ENCODE measurements at places on chromosomes 6 and 20.

GRCh38 chr6:42963855-42964605, 3.5 kb downstream of the GNMT start:
- peak; percentile 19 for DNase-seq

DNA sequence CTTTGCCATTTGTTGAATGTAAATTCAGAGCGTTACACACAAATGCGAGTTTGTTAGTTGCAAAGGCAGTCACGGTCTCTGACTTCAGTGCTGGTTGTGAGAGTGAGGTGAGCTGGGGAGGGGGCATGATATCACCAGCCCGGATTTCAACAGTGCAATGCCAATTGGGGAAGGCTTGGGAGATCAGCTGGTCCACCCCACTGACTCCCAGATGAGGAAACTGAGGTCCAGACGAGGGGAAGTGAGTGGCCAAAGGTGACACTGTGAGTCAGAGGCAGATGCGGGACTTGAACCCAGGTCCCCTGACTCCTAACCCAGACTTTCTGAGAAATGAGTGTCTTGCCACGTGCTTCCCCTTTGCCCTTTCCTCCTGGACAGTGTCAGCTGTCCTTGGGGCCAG, 62.1 kb downstream of the CEBPB start:
- no peak for DNase-seq

- DNase-seq: no peak
Measured at GRCh38 chr20:2331901-2332565, 36.2 kb downstream of the TGM3 start.

GRCh38 chr6:138037009-138037504, 70.2 kb downstream of the PERP start:
- no peak for DNase-seq

DNA sequence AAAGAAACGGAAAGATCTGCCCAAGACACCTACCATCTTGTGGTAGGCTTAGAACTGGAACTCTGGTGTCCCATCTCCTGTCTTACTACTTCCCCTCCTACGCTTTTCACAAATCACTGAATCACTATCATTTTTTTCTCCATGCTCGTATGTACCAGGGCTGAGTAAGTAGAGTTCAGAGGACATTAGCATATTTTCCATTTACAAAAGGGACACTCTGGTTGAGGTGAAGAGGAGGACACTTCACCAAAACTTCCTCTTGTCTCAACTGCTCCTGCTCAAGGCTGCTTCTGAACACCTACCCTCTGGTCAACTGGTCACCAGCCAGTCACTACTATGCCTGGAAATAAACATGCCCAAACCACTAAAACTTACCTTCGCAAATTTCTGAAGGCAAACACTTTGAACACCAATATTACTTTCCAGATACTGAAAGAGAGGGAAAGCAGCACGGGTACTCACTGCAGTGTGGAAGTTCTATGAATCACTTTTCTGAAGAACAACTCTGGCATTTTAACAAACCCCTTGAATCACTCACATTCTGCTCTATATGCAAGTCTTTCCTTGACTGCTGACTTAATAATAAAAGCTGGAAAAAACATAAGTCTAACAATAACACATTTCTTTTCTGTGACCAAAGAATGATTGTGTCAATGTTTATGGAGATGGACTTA, 123.3 kb downstream of the INSM1 start:
- DNase-seq: peak; percentile 20

DNA sequence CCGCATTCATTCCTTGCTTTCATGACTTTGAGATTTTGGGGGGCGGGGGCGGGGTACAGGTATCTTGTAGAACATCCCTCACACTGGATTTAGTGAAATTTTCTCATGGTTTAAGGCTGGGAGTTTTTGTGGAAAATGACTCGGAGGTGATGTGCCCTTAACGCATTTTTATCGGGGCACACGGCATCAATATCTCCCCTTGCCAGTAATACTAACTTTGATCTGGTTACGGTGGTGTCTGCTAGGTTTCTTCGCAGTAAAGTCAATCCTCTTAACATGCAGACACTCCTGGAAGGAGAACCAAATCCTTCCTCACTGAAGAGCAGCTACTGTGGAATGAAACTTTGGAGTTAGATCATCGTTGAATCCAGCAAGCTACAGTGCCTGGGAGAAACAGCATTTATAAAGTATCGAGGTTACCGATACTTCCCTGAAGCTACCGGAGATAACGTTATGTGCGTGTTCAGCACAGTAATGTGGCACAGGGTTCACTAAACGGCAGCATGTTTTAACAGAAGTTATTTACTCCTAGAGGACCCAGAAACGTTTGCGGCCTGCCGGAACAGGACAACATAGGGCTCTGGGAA, 1.2 kb upstream of the DYNLRB1 start:
- DNase-seq: no peak

- DNase-seq: no peak
Measured at GRCh38 chr6:107419733-107420132, 39.6 kb downstream of the PDSS2 start.

GRCh38 chr6:38326837-38327236, 312.9 kb downstream of the BTBD9 start:
- no peak for DNase-seq

DNA sequence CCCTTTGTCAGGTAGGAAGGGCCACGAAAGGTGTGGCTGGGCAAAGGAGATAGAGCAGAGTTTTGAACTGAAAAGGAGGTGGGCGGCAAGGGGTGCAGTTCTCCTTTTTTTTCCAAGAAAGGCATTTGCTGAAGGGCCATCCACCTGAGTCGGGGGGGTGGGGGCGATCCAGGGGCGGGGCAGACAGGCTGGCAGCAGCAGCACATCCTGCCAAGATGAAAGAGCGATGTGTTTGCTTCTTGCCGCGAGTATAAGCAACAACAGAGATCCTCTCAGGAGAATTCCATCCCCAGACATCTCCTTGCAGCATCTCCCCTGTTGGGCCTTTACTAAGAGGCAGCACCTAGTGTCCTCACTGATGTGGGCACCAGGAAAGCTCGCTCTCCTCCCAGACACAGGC, 516.5 kb downstream of the CD83 start:
- DNase-seq: no peak

DNA sequence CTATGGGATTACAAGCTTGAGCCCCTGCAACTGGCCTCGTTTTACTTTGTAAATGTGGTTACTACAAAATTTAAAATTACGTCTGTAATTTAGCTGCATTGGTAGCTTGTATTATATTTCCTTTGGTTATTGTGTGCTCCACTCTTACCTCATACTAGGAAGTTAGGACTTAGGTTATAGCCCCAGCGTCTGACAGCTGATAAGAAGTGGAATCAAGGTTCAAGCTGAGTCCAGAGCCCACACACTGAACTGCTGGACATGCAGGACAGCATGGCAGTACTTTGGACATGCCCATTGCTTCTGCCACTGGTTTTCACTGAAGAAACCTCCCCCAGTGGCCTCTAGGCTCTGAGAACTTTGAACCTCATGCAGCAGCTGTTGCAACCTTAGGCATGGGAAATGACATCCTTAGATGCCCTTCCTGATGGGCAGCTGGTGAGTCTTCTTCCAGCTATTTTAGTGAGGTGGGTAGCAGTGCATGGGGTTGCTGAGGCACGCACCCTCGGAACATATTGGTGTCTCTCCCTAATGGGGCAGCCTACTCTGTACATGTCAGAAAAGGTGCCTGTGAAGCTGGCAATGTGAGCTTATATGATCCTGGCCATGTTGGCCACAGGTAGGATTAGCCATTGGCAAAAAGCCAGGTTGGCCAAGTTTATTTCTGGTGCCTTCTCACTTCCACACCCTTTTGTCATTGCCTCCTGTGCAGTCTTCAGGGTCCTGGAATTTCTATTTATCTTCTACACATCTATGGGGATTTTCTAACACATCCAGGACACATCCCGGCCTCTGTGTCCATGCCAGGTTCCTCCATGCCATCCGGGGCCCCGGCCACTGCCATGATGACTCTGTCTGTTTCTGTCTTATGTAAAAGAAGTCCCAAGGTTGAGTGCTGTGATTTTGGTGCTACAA, 85.3 kb downstream of the CDS2 start:
- DNase-seq: no peak

DNA sequence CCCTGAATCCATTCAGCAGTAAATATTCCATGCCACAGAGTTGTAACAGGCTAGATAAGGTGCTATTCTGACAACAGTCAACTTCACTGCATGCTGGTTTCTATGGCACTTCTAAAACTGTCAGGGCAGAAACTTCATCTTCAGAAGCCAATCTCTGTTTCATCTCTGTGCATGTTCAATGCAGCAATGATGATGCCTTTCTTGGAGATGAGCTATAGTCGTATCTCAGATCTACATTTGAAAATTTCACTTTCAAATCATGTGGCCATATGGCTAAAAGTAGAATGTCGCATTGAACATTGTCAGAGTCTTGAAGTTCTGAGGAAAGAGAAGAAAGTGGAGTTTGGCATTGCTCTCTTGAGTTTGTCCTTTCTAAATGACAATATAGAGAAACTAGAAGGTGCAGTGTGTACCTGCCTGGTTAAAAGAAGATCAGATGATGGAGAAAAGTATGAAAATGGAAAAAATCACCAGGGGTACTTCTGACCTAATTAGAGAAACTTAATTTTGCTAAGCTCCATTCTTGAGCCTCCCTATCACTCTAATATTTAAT, 49.0 kb upstream of the VSTM2L start:
- DNase-seq: no peak

DNA sequence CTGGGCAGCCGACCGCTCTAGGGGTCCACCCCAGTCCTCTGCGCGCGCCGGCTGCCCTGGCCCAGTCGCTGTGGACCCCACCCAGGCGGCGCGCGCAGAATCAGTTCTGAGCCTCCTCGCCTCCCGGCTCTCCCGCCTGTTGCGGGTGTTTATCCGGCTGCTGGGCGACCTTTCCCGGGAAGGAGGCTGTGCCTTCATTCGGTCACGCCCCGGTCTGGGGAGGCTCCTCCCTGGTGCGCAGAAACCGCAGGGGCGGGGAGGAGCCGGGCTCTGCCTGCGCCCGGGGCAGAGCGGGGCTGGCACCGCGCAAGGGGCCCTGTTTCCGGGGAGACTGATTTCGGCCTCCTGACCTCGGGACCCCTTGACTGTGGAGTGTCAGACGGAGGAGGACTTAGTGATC, 80.8 kb upstream of the EYS start:
- DNase-seq: no peak

GRCh38 chr6:50924758-50925157, 106.1 kb downstream of the TFAP2B start:
- DNase-seq: no peak

- no peak for DNase-seq
Measured at GRCh38 chr6:128599036-128599435, 78.6 kb upstream of the PTPRK start.

DNA sequence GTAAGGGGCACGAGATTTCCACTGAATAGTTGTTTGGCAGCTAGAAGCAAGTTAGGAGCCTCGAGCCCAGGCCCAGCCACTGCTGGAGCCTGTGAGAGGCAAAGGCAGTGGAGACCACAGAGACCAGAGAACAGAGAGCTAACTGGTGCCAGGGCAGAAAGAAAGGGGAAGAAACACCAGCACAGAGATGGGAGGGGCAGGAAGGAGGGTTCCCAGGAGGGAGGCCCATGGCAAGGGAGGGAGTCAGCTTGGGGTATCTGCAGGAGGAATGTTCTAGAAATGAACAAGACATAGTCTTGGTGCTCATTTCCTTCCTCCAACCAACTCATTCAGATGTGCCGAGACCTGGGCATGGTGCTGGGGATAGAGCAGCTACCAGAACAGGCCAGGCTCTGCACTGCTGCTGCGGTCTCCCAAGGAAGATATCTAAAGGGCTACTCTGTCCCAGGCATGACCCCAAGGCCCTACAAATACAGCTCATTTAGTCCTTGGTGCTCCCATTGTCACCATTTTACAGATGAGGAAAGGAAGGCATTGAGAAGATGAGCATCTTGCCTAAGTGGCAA, 10.7 kb downstream of the ANGPT4 start:
- DNase-seq: no peak

GRCh38 chr6:28988536-28989311, 16.4 kb downstream of the ZNF311 start:
- peak; percentile 66 for DNase-seq

DNA sequence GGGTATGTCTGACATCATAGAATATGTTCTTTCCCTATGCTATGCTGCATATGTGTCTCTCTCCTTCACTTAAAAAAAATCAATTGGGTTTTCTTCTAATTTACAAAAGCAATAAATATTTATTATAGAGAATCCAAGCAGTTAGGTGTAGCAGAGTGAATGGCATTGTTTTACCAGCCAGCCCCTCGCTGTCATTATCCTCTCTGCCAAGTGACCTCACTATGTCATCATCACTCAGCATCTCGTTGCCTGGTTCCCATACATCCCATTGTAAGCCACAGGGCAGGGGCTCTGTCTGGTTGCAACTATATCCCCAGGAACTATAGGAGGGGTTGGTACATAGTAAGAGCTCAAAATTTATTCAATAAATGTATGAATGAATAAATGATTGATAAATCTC, 31.3 kb downstream of the KIAA0319 start:
- DNase-seq: no peak

GRCh38 chr20:33299111-33299603, 16.1 kb downstream of the BPIFB1 start:
- DNase-seq: peak; percentile 68

- DNase-seq: no peak
Measured at GRCh38 chr6:167396659-167397490, 72.0 kb downstream of the TTLL2 start.

DNA sequence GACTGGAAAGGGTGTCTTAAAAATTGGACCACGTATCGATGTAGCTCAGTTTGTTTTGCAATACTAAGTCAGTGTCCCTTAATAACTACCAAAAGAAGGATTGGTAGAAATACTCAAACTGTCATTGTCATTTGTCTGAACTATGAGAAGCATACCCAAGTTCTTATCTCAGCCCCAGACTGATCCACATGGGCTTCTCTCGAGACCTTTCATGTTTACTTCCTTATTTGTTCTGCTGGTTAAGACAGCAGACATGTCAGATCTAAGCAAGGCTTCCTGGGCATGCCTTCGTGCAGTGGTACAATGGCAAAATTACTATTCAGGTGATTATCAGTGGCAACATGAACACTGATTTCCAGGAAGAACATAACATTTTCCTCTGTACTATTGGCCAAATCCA, 211.1 kb upstream of the PHACTR1 start:
- no peak for DNase-seq

GRCh38 chr20:11642866-11643265, 274.8 kb upstream of the BTBD3 start:
- DNase-seq: no peak

- no peak for DNase-seq
Measured at GRCh38 chr6:168607272-168608112, 166.5 kb downstream of the SMOC2 start.

- DNase-seq: no peak
Measured at GRCh38 chr20:48620154-48620506, 207.7 kb downstream of the PREX1 start.

DNA sequence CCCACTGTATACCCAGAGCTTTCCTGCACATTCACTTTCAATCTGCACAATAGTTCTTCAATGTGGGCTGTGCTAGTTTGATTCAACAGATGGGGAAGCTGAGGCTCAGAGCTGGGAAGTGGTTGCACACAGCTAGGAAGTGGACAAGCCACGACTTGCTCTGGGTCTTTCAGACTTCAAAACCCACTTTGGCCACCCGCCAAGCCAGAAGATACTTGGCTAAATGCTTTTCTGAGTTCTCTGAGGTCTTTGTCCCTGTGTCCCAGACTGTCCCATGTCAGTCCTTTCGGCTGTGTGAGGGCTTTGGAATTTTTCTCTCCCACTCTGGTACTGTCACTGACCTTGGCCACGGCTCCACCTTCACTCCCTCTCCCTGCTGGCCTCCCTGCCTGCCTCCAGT, 10.6 kb downstream of the PDYN start:
- no peak for DNase-seq

- no peak for DNase-seq
Measured at GRCh38 chr6:49528571-49528970, 21.9 kb upstream of the C6orf141 start.

GRCh38 chr6:156849806-156850205, 72.6 kb downstream of the ARID1B start:
- no peak for DNase-seq
